ENCODE measurements at places on chromosomes 2 and 18.
A peak's percentile ranks its signal among the peaks of the same experiment; 100 is the strongest.

GRCh38 chr18:74597034-74597661 is 522 bp upstream of the ZNF407 start:
- peak; percentile 77 for DNase-seq

- DNase-seq = no peak
Observed at GRCh38 chr2:64133828-64134227, 10.4 kb downstream of the PELI1 start.

- no peak for DNase-seq
Observed at GRCh38 chr2:3038636-3039035, 339.0 kb downstream of the EIPR1 start.

GRCh38 chr18:70397259-70397925 is 108.5 kb downstream of the SOCS6 start:
- DNase-seq = no peak

DNA sequence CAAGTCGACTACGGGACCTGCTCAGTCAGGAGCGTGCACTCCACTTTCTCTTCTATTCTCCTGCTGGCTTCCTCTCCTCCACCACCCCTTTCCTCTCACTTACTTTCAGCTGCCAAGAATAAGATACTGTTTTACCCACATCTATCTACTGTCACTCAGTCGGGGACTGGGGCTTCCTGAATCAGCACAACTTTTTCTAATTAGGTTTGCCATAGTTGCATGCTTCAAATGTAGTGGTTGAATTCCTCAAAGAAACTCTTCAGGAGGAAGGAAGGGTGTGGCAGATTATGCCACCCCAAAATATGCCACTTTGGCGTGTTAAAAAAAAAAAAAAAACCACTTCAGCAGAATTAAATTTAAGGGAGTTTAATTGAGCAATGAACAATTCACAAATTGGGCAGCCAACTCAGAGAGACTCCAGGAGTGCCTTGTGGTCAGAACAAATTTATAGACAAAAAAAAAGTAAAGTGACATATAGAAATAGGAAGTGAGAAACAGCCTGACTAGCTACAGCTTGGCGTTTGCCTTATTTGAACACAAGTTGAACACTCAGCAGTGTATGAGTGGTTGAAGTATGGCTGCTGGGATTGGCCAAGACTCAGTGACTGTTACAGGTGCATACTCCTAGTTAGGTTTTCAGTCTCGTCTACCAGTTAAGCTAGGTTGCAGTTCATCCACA is 32.5 kb upstream of the RMDN2 start:
- no peak for DNase-seq

- no peak for DNase-seq
Observed at GRCh38 chr2:161085149-161085548, 75.1 kb upstream of the TANK start.

- no peak for DNase-seq
Observed at GRCh38 chr18:61290616-61291015, 42.6 kb upstream of the CDH20 start.

- DNase-seq = no peak
Observed at GRCh38 chr2:149145314-149146295, 107.1 kb downstream of the LYPD6B start.
